Activated CD8-positive, alpha-beta T cell treated with anti-CD3 and anti-CD28 coated beads, Interleukin-2, amount 10 ng/mL, durations not matched to agents 7 days and 5 days (primary cell): ENCODE measurements at places on chromosomes 1 and 21.

- H3K4me1 ChIP-seq = no peaks in the 10 kb centered on the region
- peaks cover 13% of the 10 kb centered on the region for H3K27me3 ChIP-seq
- DNase-seq = no peak
- no peaks in the 10 kb centered on the region for H3K36me3 ChIP-seq
Observed at GRCh38 chr1:183093786-183094298, 70.6 kb downstream of the LAMC1 start.

GRCh38 chr1:115036814-115037507 is 7.3 kb downstream of the TSHB start:
- H3K36me3 ChIP-seq = no peaks in the 10 kb centered on the region
- DNase-seq = no peak
- H3K27ac ChIP-seq = no peak overlapping the region
- H3K4me1 ChIP-seq = no peaks in the 10 kb centered on the region
- H3K27me3 ChIP-seq = peaks cover 4% of the 10 kb centered on the region

DNA sequence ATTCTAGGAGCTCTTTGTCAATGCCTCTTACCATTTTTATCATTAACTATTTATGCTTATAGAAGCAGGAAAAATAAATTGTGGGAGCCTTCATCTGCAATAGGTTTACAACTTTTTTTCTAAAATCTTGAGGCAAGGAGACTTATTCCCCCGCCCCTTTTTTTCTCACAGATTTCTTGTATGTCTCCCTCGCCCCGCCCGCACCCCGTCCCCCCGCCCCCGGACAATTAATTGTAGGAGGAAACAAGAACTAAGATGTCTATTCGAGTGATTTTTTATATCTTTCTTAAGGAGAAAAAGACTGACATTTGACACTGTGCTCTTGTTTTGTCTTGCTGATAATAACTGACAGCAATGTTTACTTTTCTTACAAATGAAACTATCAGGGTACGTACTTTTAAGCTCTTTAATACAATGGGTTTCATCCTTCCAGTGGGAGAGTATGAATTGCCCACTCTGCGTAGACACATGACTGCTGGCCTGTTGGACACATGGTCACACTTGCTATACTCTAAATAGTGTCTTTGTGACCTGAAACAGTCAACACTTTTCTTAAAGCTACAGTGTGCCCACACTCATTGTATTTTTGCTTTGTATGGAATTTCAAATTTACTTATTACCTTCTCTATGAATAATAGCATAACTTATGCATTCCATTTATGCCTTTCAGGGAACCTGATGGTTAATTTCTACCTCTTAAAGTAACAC is 1.5 kb upstream of the IVNS1ABP start:
- H3K36me3 ChIP-seq = peaks cover 55% of the 10 kb centered on the region
- no peaks in the 10 kb centered on the region for H3K27me3 ChIP-seq
- no peak for DNase-seq
- peaks cover 39% of the 10 kb centered on the region for H3K4me1 ChIP-seq
- H3K27ac ChIP-seq = peak overlapping the region; percentile 94
- H3K4me3 ChIP-seq = peak overlapping the region; percentile 90

GRCh38 chr1:188432427-188432826 is 1603.7 kb downstream of the PLA2G4A start:
- no peaks in the 10 kb centered on the region for H3K4me1 ChIP-seq
- no peaks in the 10 kb centered on the region for H3K27me3 ChIP-seq
- H3K4me3 ChIP-seq = no peak overlapping the region

- H3K27ac ChIP-seq = no peak overlapping the region
- H3K4me3 ChIP-seq = no peak overlapping the region
- H3K4me1 ChIP-seq = no peaks in the 10 kb centered on the region
- no peaks in the 10 kb centered on the region for H3K27me3 ChIP-seq
- DNase-seq = peak; percentile 46
- H3K36me3 ChIP-seq = no peaks in the 10 kb centered on the region
Observed at GRCh38 chr1:233790662-233791371, 113.7 kb upstream of the SLC35F3 start.

- H3K27ac ChIP-seq = no peak overlapping the region
- no peak overlapping the region for H3K4me3 ChIP-seq
- no peaks in the 10 kb centered on the region for H3K36me3 ChIP-seq
- H3K4me1 ChIP-seq = no peaks in the 10 kb centered on the region
- DNase-seq = no peak
Observed at GRCh38 chr1:13593511-13594131, 10.0 kb downstream of the PDPN start.

DNA sequence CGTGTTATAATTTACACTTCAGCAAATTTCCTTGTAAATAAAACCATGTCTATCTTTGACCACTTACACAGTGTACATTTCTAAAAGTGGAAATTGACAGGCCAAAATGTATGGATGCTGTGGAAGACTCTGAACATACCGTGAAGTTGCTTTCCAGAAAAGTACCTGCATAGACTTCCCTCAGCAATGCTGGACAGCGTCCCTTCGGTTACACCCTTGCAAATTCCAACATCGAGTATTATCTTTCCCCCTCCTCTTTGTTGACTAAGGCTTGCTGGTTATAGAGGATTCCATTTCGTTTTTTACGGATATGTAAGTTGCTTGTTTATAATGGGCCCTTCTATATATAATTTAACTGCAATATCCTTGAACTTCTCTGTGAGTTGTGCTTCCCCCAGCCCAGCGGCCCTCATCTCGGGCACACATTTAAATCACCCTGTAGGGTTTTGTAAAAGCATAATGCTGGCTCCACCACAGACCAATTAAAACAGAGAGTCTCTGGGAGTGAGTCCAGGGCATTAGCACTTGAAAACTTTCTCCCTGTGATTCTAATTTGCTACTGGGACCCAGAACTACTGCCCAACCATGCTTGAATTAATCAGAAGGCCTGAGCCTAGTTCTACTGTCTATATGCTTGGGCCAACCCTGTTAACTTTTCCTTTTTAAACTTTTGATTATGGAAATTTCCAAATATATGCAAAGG is 230.3 kb downstream of the GRIK3 start:
- H3K4me1 ChIP-seq = no peaks in the 10 kb centered on the region
- H3K4me3 ChIP-seq = no peak overlapping the region
- no peaks in the 10 kb centered on the region for H3K36me3 ChIP-seq
- H3K27ac ChIP-seq = no peak overlapping the region

- H3K4me3 ChIP-seq = no peak overlapping the region
- no peak overlapping the region for H3K27ac ChIP-seq
- H3K27me3 ChIP-seq = peaks cover 19% of the 10 kb centered on the region
Observed at GRCh38 chr1:66761221-66761620, 9.0 kb downstream of the DYNLT5 start.

DNA sequence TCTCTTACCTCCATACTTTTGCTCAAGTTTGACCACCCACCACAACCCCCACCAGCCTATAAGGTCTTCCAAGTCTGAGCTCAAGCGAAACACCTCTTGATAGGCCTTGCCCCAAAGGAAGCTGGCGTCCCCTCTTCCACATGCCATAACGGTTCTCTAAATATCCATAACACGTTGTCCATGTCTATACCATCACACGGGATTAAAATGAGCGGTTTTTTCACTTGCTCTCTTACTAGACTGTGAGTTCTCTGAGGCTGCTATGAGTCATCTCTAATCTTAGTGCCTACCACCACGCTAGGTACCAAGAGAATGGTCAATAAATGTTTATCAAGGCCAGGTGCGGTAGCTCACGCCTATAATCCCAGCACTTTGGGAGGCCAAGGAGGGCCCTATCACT is 41.0 kb downstream of the WASF2 start:
- peaks cover 45% of the 10 kb centered on the region for H3K4me1 ChIP-seq
- no peaks in the 10 kb centered on the region for H3K27me3 ChIP-seq
- peaks cover 24% of the 10 kb centered on the region for H3K36me3 ChIP-seq
- no peak overlapping the region for H3K27ac ChIP-seq
- no peak overlapping the region for H3K4me3 ChIP-seq

GRCh38 chr21:32604464-32604863 is 7.7 kb downstream of the CFAP298 start:
- H3K4me1 ChIP-seq = no peaks in the 10 kb centered on the region
- no peak for DNase-seq
- no peak overlapping the region for H3K27ac ChIP-seq
- H3K27me3 ChIP-seq = no peaks in the 10 kb centered on the region

DNA sequence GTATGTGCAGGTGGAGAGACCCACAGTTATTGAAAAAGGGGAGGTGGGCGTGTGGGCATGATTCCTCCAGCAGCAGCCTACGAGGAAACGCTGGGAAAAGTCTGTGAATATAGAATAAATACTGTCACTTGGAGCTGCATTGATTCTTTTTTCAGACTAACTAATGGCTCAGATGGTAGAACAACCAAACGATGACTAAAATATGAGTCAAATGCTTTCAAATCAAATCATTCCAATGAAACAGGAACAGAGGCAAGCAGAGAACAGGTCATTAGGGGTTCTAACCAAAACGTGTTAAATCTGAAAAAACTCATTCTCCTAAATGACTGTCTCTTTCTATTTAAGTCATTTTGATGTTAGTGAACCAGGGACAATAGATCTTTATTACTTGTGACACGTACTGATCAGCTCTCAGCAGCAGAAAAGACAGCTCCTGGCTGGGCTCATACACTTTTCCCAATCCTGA is 35.1 kb upstream of the SEC16B start:
- H3K27me3 ChIP-seq = no peaks in the 10 kb centered on the region
- DNase-seq = no peak
- no peaks in the 10 kb centered on the region for H3K4me1 ChIP-seq
- no peak overlapping the region for H3K4me3 ChIP-seq

DNA sequence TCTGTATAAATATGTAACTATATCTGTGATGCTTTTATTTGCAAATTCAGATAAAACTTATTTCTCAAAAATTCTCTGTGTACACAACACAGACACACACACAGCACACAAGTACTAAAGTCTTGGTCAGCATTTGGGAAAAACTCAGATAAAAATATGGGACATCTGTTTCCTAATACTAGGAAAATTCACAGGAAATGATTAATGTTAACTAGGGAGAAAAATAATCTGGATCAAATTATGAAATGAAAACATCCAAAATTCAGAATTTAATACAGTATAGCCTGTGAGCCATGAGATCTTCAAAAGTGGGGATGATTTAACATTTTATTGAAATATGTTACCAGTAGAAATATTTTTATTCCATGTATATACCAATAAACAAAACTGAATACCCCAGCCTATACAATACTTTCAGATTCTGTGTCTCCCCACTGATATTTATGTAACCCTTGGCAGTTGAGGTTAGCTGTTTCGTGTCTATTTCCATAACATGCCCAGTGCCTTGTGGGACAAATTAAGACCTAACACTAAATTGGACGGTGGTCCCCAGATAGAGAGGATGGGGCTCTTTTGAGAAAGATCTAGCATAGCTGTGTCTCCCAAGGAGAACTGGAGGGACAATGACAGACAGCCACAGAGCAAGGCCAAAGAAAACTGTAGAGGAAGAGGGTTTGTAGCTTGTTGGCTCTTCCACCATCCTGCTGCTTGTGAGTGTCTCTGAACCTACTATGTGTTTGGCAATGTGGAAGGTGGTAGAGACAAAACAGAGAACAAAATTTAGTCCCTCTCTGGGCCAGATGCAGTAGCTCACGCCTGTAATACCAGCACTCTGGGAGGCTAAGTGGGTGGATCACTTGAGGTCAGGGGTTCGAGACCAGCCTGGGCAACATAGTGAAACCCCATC is 47.2 kb downstream of the GNG12 start:
- no peaks in the 10 kb centered on the region for H3K36me3 ChIP-seq
- DNase-seq = no peak
- H3K4me3 ChIP-seq = no peak overlapping the region
- H3K4me1 ChIP-seq = no peaks in the 10 kb centered on the region
- H3K27me3 ChIP-seq = peaks cover 3% of the 10 kb centered on the region

- DNase-seq = peak; percentile 46
- H3K27ac ChIP-seq = no peak overlapping the region
- peaks cover 5% of the 10 kb centered on the region for H3K27me3 ChIP-seq
- H3K36me3 ChIP-seq = no peaks in the 10 kb centered on the region
- no peak overlapping the region for H3K4me3 ChIP-seq
- no peaks in the 10 kb centered on the region for H3K4me1 ChIP-seq
Observed at GRCh38 chr1:205983925-205984725, 19.1 kb downstream of the RAB7B start.

DNA sequence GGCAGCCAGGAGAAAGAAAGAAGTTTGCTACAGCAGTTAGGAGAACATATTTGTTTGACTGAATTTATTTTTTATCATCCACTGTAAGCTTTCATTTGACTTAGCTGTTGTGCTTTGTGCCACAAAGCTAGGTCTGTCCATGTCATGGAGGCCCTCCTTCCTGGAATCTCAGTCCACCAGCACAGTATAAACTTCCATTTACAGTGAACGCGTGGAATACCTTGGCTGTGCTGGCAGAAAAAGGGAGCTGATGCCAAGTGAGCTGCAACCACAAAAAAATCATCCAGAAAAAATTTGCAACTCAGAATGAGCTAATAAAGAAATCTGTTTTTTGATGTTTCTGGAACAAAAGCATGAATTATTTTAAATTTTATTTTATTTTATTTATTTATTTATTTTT is 72.6 kb downstream of the ATP6V1G3 start:
- H3K27ac ChIP-seq = no peak overlapping the region
- H3K36me3 ChIP-seq = no peaks in the 10 kb centered on the region
- H3K4me1 ChIP-seq = no peaks in the 10 kb centered on the region

- no peaks in the 10 kb centered on the region for H3K27me3 ChIP-seq
- peaks cover 54% of the 10 kb centered on the region for H3K4me1 ChIP-seq
- H3K36me3 ChIP-seq = peaks cover 21% of the 10 kb centered on the region
- no peak overlapping the region for H3K4me3 ChIP-seq
- DNase-seq = no peak
Observed at GRCh38 chr1:1858382-1859086, 32.4 kb downstream of the GNB1 start.

GRCh38 chr21:38221594-38221993 is 35.2 kb upstream of the KCNJ15 start:
- H3K36me3 ChIP-seq = no peaks in the 10 kb centered on the region
- no peak overlapping the region for H3K27ac ChIP-seq
- DNase-seq = no peak
- H3K4me1 ChIP-seq = no peaks in the 10 kb centered on the region
- H3K4me3 ChIP-seq = no peak overlapping the region
- no peaks in the 10 kb centered on the region for H3K27me3 ChIP-seq

GRCh38 chr1:228004856-228005462 is 1.8 kb upstream of the WNT3A start:
- peaks cover 18% of the 10 kb centered on the region for H3K4me1 ChIP-seq
- H3K36me3 ChIP-seq = no peaks in the 10 kb centered on the region
- DNase-seq = no peak
- H3K4me3 ChIP-seq = no peak overlapping the region
- H3K27ac ChIP-seq = no peak overlapping the region

DNA sequence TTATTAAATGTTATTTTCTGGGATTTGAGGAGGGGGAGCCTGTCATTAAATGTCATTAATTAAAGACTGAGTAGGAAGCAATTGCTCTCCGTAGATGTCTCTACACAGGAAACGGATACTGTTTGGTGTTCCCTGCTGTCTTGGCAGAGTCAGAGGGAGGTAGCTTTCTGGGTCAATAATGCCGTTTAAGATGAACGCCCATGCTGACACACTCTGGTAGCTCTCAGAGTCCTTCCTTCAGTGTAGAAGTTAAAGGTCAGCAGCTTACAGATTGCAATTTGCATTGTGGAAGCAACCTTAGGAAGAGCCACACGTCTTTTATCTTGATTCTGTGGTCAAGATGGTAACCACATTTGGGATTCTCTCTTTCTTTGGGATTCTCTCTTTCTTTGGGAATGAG is 257.5 kb downstream of the KIF26B start:
- H3K36me3 ChIP-seq = no peaks in the 10 kb centered on the region
- no peak overlapping the region for H3K27ac ChIP-seq
- H3K4me3 ChIP-seq = no peak overlapping the region
- no peaks in the 10 kb centered on the region for H3K4me1 ChIP-seq
- H3K27me3 ChIP-seq = no peaks in the 10 kb centered on the region
- DNase-seq = no peak
